ENCODE measurements at places on chromosomes 2 and 18.

GRCh38 chr18:78180741-78181140 lies 798.9 kb upstream of the SALL3 start:
- no peak for DNase-seq

- DNase-seq = no peak
These were observed 223.5 kb downstream of the HDAC4 start for GRCh38 chr2:239177325-239177724.

DNA sequence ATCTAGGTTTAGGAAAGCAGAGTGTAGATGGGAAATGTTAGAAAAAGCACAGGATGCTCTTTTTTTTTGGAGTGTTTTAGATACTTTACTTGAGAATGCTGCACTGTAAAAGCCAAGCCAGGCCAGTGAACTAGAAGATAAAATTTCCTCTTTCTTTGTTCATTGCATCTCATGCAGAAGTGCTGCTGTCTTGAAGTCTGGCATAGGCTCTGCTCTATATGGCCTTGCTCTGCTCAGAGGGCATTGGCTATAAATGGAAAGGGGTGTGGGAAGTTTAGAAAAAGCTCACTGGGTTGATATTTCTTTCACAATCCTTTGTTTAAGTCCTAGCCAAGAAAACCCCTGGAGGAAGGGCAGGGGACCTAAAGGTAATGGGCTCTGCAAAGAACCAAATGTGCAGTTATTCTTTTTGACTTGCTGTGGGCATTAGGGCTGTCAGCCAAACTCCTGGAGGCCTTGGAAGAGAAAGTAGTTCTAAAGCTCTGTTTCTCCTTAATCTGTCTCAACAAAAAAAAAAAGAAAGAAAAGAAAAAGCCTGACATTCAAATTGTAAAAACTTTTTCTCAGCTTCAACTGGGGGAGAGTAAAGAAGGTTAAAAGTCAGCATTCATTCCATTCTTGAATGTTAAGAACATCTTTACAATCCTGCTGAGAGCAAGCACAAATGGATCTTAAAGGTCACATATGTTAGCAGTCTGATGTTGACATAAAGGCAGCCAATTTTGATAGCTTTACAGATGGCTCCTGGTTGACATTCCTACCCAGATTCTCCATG lies 338.3 kb downstream of the GULP1 start:
- DNase-seq = no peak

GRCh38 chr2:17815468-17816184 lies 634 bp upstream of the MSGN1 start:
- no peak for DNase-seq

GRCh38 chr2:158079672-158080071 lies 22.0 kb upstream of the UPP2 start:
- no peak for DNase-seq

All from GM10248 (cell line).